Stimulated activated CD8-positive, alpha-beta memory T cell treated with anti-CD3 and anti-CD28 coated beads, Interleukin-4, amount 100 ng/mL, for 1 hour (primary cell): ENCODE measurements at places on chromosomes 6 and 20.

DNA sequence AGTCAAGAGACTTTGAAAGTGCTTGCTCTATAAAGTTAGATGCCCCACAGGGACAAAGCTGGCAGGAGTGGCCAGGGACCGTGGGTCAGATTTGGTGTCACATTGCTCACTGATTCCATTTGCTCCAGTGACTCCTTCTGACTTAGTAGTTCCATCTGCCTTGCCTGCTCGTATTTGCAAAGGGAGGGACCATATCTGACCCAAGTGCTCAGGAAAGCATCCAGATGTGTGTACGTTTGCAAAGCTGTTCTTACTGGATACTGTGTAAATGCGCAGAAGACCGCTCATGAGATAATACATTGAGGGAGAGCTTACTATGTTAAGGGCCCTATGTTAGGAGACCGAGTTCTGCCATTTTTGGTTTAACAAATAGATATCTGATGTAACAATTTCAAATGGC, 21.2 kb upstream of the CCN6 start:
- DNase-seq = no peak

- DNase-seq = no peak
Observed at GRCh38 chr20:52924411-52925271, 47.5 kb upstream of the TSHZ2 start.

DNA sequence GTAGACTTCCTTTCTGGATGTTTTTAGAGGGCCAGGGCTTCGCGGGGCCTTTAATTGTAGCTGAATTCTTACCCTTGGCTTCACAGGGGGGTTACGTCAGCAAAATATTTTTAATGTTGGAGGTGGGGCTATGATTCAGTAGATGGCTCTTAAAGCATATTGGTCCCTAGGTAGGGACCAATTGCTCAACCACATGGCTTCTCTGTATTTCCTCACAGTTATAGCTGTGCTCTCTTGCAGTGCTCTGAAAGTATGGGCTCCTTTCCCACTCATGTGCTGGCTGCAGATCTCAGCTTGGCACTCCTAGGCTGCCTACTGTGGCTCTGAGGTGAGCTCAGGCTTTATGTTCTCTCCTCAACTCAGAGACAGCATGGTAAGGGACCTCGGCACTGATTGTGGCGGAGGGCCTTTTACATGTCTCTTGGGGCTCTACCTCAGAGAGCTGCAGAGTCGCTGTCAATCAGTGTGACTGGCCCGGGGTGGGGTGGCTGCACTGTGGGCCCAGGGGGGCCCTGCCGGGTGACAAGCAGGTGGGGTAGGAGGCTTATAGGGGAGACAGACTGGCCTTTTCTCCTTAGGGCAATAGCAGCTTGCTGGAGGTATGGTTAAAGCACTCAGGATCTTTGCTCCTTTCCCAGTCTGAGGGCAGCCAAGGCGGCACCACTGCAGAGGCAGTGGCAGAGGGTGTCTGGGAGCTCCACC, 318.0 kb downstream of the DOK5 start:
- DNase-seq = no peak

DNA sequence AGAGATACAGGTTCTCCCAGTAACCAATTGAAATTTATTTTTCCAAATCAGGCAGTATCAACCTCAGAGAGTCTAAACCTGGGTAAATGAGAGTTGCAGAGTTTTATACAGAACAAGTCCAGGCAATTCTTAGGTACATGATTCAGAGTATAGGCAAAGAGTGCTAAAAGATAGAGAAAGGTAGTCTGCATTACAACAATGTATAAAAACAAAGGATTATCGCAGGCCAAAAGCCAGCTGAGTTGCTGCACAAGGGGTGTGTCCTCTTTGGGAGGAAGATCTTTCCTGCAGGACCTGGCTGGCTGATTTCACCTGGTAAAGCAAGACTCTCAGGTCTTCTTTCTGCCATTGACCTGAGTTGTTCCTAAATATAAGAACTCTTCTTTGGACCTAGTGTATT, 48.9 kb upstream of the ECHDC1 start:
- no peak for DNase-seq

DNA sequence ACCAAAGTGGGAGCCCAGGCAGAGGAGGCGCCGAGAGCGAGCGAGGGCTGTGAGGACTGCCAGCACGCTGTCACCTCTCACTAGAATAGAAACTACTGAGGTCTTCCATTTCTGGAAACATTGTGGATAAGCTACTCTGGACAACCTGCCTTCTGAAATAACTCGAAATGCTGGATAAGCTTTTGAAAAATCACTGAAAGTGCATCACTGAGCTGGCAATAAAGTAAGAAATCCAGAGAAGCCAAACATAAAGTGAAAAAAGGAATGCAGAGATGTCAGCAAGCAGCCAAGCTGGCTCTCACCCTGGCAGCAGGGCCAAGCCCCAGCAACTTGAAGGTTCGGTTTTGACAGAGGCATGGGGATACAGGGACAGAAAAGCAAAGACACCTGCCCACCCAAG, 59.2 kb upstream of the MYLIP start:
- no peak for DNase-seq

DNA sequence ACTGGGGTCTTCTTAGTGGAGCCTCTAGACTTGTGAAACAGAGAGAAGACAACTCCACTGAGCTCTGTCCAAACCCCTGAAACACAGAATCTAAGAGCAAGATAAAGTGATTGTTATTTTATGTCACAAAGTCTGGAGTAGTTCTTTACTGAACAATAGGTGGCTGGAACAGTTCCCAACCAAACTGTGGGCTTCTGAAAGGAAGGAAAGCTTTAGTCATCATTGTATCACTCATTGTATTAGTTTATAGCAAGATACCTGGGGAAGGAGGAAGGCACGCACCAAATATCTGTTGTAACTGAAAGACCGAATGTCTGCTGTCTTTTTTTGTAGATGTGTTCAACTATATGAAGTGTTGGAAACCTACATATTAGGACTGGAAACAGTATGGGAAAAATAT, 284.9 kb upstream of the TBX18 start:
- DNase-seq = no peak
